ENCODE measurements at places on chromosomes 1 and 21.

GRCh38 chr1:48572646-48573258, 100.7 kb upstream of the SPATA6 start:
- no peak for DNase-seq

GRCh38 chr1:39483276-39483675, 8.2 kb upstream of the BMP8A start:
- no peak for DNase-seq

GRCh38 chr21:44067011-44067839, 40.0 kb upstream of the PWP2 start:
- DNase-seq: no peak

- peak; percentile 68 for DNase-seq
These were observed 2.8 kb upstream of the IGSF8 start for GRCh38 chr1:160101037-160101716.

GRCh38 chr1:20466273-20466672, 19.7 kb downstream of the CAMK2N1 start:
- no peak for DNase-seq

- DNase-seq: no peak
These were observed 3.0 kb upstream of the PPIE start for GRCh38 chr1:39735731-39736130.

DNA sequence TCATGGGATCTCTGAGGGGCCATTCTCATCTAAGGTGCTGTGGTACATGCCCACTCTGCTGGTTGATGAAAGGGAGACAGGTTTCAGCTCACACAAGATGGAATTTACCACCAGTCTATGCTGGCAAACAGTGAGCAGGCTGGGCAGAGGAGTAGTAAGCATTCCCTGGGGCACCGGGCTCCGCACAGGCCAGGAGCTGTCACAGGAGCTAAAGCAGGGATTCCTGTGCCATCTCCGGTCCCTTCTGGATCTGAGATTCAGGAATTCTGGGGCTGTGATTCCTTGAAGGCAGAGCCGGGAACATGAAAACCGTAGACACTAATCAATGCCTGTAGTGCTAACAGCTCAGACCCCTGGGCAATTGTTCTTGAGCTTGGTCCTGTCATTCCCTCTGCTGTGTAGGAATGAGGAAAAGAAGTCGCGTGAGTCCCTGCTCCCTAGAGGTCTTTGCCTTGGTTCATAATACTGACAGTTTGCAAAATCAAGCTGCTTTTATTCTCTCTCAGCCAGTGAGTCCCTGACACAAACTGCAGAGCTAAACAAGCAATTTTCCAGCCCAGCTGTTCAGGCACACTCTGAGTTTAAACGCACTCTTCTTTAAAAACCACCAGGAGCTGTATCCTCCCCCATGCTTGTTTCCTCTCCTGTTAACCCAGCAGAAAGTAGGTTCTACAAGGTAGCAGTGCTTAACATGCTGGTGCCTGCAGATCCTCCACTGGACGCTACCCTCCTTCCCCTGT, 52.5 kb downstream of the MDM4 start:
- no peak for DNase-seq

DNA sequence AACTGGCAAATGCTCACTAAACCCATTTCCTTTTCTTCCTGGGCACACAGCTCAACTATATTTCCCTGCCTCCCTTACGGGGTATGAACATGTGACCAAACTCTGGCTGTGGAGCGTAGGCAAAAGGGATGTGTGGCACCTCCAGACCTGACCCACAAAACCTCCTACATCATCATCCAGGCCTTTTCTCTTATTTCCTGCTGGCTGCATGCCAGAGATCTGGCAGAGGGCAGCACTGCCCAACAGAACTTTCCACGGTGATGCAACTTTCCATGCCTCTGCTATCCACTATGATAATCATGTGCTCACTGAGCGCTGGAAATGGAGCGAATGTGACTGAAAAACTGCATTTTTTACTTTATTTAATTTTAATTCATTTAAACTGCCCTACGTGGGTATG, 99.6 kb upstream of the CACNA1E start:
- DNase-seq: peak; percentile 12

DNA sequence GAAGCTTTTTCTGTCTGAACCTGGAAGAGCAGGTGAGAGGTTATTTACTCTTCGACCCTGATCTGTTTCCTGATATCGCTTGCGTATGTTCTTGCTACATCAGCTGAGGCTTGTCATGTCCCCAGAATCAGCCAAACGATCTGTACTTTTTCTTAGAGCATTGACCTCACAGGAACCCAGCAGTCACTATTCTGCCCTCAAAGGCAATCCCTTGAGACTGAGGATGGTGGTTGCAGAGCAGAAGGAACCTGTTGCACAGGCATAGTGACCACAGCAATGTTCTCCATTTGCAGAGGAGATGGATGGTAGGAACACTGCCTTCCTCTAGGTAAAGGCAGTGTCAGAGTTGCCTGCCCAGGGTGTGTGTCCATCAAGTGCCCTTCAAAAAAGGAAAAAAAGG, 11.3 kb upstream of the LACTBL1 start:
- no peak for DNase-seq

DNA sequence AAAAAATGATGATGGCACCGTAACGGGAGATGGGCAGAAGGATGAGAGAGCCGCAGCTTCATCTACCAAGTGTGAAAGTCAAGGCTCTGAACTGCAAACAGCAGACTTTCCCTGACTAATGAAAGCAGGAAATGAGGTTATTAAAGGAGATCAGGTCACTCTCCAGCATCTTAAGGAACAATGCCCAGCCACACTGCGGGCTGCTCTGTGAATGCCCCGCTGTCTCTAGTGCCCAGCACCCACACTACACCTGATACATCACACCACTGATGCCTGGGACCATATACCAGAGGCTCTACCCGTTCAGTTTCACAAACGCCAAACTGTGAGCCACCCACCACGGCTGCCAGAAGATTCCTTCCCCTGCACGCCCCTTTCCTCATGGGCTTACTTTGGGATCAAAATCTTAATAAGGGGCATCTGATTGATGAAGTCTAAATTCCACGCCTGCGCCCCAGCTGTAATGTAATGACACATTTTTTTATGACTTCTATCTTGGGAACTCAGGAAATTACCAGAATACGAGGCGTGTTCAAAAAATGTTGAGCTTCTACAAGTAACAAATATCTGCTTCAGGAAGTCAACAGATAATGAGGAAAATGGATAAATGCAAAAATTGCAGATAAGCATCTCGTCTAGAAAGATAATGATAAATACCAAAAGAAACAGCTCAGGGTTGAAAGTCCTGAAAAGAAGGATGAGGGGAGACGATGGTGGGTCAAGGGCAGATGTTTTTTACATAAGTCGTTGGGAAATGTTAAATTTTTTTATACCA, 72.0 kb downstream of the MIS18A start:
- DNase-seq: no peak

GRCh38 chr1:236000781-236001180, 64.1 kb downstream of the NID1 start:
- DNase-seq: no peak

DNA sequence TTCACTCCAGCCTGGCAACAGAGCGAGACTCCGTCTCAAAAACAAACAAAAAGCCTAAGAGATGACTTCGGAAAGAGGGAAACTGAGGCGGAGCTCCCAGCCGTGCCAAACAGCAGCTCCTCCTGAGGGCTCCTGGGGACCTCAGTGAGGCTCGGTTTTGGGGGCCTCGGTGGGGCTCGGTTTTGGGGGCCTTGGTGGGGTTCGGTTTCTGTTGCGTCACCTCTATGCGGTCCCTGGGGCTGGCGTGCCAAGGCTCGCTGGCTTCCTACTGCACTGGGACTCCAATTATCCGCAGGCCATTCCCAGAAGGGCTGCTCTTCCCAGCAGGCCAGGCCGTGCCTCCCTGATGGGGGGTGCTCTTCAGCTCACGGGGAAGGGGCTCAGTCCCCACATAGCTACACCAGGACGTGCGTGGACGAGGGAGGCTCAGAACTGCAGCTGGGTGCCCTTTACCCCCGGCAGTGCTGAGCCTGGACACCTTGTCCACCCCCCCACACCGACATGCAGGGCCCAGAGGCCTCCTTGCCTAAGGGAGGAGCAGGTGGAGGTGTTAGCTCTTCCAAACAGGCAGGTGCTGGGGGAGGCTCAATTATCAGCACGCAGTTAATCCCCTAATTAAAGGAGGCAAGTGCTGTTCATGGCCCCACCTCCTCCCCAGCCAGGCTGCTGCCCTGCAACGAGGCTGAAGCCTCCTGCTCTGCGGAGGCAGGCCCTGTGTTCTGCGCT, 5.1 kb upstream of the C1orf159 start:
- DNase-seq: no peak

- no peak for DNase-seq
These were observed 9.5 kb upstream of the DEPDC1 start for GRCh38 chr1:68506386-68506785.

GRCh38 chr1:147273409-147274336, 31.2 kb downstream of the CHD1L start:
- no peak for DNase-seq

All from CD4-positive, alpha-beta T cell (primary cell).